ENCODE measurements at places on chromosomes 4 and X.
A peak's percentile ranks its signal among the peaks of the same experiment; 100 is the strongest.

- H3K36me3 ChIP-seq, result no peaks in the 10 kb centered on the region
- no peak overlapping the region for H3K27ac ChIP-seq
- H3K4me3 ChIP-seq, result peak overlapping the region; percentile 48
- H3K4me1 ChIP-seq, result peaks cover 21% of the 10 kb centered on the region
- DNase-seq, result peak; percentile 62
These were observed 7.0 kb downstream of the TNIP3 start for GRCh38 chr4:121156822-121157769.

- H3K27ac ChIP-seq, result no peak overlapping the region
- H3K36me3 ChIP-seq, result no peaks in the 10 kb centered on the region
- DNase-seq, result peak; percentile 65
- H3K4me1 ChIP-seq, result peaks cover 8% of the 10 kb centered on the region
- H3K27me3 ChIP-seq, result no peaks in the 10 kb centered on the region
These were observed 367.2 kb downstream of the BMPR1B start for GRCh38 chr4:95124906-95125504.

DNA sequence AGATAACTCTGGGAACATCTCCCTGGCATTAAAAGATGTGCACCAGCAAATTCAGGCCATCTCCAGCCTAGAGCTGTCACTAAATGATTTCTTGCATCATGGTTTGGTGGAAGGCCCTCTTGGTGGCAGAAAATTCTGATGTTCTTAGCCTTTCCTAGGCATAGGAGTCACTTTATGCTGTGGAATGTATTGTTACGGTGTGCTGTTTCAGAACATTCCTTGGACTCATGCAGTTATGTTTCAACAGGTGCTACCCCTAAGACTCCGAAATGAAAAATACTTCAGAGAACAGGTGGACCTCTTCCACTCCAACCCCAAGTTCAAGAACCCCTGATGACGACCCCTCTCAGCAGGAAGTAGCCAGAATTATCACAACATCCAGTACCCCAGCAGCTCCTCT is 20.3 kb upstream of the PAPSS1 start:
- no peaks in the 10 kb centered on the region for H3K27me3 ChIP-seq
- no peak overlapping the region for H3K27ac ChIP-seq
- H3K4me1 ChIP-seq, result peaks cover 18% of the 10 kb centered on the region
- DNase-seq, result peak; percentile 39
- H3K36me3 ChIP-seq, result no peaks in the 10 kb centered on the region

GRCh38 chrX:120287513-120288112 is 23.6 kb downstream of the TMEM255A start:
- no peak overlapping the region for H3K4me3 ChIP-seq
- DNase-seq, result no peak
- no peaks in the 10 kb centered on the region for H3K36me3 ChIP-seq
- H3K4me1 ChIP-seq, result no peaks in the 10 kb centered on the region
- H3K27me3 ChIP-seq, result no peaks in the 10 kb centered on the region
- no peak overlapping the region for H3K27ac ChIP-seq

GRCh38 chr4:14066979-14067378 is 439.5 kb upstream of the BOD1L1 start:
- H3K27me3 ChIP-seq, result no peaks in the 10 kb centered on the region
- DNase-seq, result no peak

DNA sequence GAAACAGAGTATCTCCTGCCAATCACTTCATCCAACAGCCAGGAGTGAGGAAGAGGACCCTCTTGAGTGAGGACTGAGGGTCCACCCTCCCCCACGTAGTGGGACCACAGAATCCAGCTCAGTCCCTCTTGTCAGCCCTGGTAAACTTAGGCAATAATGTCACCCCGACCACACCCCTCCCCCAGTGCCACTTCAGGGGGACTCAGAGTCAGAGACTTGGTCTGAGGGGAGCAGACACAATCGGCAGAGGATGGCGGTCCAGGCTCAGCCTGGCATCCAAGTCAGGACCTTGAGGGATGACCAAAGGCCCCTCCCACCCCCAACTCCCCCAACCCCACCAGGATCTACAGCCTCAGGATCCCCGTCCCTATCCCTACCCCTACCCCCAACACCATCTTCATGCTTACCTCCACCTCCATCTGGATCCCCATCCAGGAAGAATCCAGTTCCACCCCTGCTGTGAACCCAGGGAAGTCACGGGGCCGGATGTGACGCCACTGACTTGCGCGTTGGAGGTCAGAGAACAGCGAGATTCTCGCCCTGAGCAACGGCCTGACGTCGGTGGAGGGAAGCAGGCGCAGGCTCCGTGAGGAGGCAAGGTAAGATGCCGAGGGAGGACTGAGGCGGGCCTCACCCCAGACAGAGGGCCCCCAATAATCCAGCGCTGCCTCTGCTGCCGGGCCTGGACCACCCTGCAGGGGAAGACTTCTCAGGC is at the start of the genes CSAG1 and MAGEA12:
Gene CSAG1, minus strand, starts transcription at position 461 of the 715 bp plus-strand sequence. CDS start 1,261 bp downstream, outside the sequence.
Gene MAGEA12, plus strand, starts transcription at position 497 of the 715 bp plus-strand sequence. CDS start 2,405 bp downstream, outside the sequence.
- no peak for DNase-seq
- no peaks in the 10 kb centered on the region for H3K36me3 ChIP-seq
- no peak within 1 kb of the TSS for H3K27ac ChIP-seq
- H3K4me1 ChIP-seq, result no peaks in the 10 kb centered on the region
- no peak within 1 kb of the TSS for H3K4me3 ChIP-seq

- H3K4me1 ChIP-seq, result no peaks in the 10 kb centered on the region
- DNase-seq, result no peak
- no peak overlapping the region for H3K4me3 ChIP-seq
- no peaks in the 10 kb centered on the region for H3K27me3 ChIP-seq
These were observed 60.1 kb downstream of the SH3RF1 start for GRCh38 chr4:169210504-169211118.

GRCh38 chr4:14831416-14831815 is 170.9 kb upstream of the CPEB2 start:
- H3K4me3 ChIP-seq, result no peak overlapping the region
- H3K27ac ChIP-seq, result no peak overlapping the region
- no peaks in the 10 kb centered on the region for H3K36me3 ChIP-seq
- no peaks in the 10 kb centered on the region for H3K4me1 ChIP-seq
- no peak for DNase-seq

DNA sequence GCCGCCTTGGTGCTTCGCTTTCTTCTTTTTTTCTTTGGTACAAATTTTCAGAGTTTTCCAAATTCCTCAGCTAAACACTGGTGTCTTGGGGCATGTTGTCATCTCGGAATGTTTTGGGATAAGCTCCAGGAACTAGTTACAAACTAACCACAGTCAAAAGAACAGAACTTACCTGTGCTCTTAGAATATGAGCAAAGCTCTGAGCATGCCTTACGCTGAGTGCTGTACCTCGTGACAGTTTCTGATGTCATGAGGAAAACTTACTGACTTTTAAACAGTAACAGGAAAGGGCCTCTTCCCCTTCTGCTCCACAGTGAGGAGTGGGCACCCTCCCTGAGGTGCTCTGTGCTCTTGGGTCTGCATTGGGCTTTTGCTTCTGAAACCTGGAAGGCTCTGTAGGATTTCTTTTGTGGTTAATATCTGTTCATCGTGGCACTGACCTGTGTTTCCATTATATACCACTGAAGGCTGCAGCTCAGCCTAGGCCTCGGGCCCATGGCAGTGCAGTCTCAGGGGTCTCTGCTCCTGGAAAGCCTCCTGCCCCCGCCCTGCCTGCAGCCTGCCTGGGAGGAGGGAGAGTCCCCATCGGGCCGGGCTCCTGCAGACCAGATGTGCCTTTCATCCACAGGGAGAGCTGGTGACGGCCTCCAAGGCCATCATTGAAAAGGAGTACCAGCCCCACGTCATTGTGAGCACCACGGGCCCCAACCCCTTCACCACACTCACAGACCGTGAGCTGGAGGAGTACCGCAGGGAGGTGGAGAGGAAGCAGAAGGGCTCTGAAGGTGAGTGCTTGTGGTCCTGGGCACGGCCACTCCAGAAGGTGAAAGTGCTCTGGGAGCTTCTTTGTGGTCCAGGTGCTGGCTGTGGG is 48.7 kb downstream of the NOP14 start:
- no peak for DNase-seq
- peaks cover 28% of the 10 kb centered on the region for H3K36me3 ChIP-seq
- H3K27me3 ChIP-seq, result no peaks in the 10 kb centered on the region
- no peak overlapping the region for H3K27ac ChIP-seq

GRCh38 chr4:166777760-166778159 is 456.5 kb downstream of the SPOCK3 start:
- H3K4me1 ChIP-seq, result no peaks in the 10 kb centered on the region
- DNase-seq, result no peak
- H3K4me3 ChIP-seq, result no peak overlapping the region
- H3K27me3 ChIP-seq, result no peaks in the 10 kb centered on the region

GRCh38 chrX:42680666-42681065 is 97.3 kb downstream of the PPP1R2C start:
- H3K27me3 ChIP-seq, result no peaks in the 10 kb centered on the region
- no peak overlapping the region for H3K4me3 ChIP-seq
- DNase-seq, result no peak
- no peaks in the 10 kb centered on the region for H3K4me1 ChIP-seq
- no peak overlapping the region for H3K27ac ChIP-seq

DNA sequence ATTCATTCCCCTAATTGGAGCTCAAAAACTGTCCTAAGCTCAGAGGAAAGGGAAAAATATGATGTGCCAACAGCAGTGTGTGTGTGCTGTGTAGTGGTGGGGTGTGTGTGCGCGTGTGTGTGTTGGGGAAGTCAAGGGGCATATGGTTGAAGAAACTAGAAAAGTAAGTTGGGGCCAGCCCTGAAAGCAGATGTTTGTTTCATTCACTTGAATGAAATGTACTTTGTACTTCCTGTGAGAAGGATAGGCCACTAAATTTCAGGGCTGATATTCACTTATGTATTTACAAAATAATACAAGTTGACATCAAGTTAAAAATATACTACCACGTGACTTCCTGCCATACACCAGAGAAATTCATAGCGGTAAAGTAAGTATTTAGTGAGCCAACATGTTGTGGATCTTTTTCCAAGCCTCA is 151.3 kb upstream of the JADE1 start:
- DNase-seq, result no peak
- H3K4me1 ChIP-seq, result no peaks in the 10 kb centered on the region
- H3K27me3 ChIP-seq, result no peaks in the 10 kb centered on the region
- no peaks in the 10 kb centered on the region for H3K36me3 ChIP-seq
- H3K4me3 ChIP-seq, result no peak overlapping the region

GRCh38 chr4:2714061-2714770 is 41.9 kb downstream of the TNIP2 start:
- H3K27me3 ChIP-seq, result no peaks in the 10 kb centered on the region
- no peak for DNase-seq
- H3K4me3 ChIP-seq, result no peak overlapping the region
- peaks cover 30% of the 10 kb centered on the region for H3K36me3 ChIP-seq
- no peak overlapping the region for H3K27ac ChIP-seq
- no peaks in the 10 kb centered on the region for H3K4me1 ChIP-seq

GRCh38 chrX:44435047-44435446 is 91.6 kb upstream of the EFHC2 start:
- DNase-seq, result no peak
- no peaks in the 10 kb centered on the region for H3K27me3 ChIP-seq
- H3K4me1 ChIP-seq, result peaks cover 20% of the 10 kb centered on the region

DNA sequence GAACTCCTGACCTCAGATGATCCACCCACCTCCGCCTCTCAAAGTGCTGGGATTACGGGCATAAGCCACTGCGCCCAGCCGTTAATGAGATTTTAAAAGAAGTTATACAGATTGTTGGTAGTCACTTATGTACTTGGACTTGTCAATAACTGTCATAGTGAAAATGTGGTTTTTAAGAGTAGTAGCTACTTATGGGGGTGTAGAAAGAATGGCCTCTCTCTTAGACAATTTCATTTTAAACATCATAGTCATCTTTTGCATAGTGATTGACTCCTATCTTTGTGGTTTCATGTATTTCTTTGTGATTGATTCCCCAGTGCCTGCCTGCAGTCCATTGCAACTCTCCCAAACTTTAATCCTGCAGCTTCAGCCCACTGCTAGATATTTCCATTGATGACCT is 17.4 kb downstream of the FAM199X start:
- H3K4me1 ChIP-seq, result no peaks in the 10 kb centered on the region
- no peak for DNase-seq
- H3K27me3 ChIP-seq, result peaks cover 3% of the 10 kb centered on the region
- no peak overlapping the region for H3K4me3 ChIP-seq
- H3K36me3 ChIP-seq, result peaks cover 10% of the 10 kb centered on the region

GRCh38 chrX:85851418-85851817 is 195.9 kb downstream of the CHM start:
- H3K4me1 ChIP-seq, result no peaks in the 10 kb centered on the region
- H3K27me3 ChIP-seq, result no peaks in the 10 kb centered on the region
- no peak overlapping the region for H3K4me3 ChIP-seq
- H3K27ac ChIP-seq, result no peak overlapping the region

- H3K4me1 ChIP-seq, result no peaks in the 10 kb centered on the region
- no peak overlapping the region for H3K4me3 ChIP-seq
- no peaks in the 10 kb centered on the region for H3K36me3 ChIP-seq
- DNase-seq, result no peak
- no peaks in the 10 kb centered on the region for H3K27me3 ChIP-seq
- no peak overlapping the region for H3K27ac ChIP-seq
These were observed 726.3 kb upstream of the INTU start for GRCh38 chr4:126906466-126906865.

DNA sequence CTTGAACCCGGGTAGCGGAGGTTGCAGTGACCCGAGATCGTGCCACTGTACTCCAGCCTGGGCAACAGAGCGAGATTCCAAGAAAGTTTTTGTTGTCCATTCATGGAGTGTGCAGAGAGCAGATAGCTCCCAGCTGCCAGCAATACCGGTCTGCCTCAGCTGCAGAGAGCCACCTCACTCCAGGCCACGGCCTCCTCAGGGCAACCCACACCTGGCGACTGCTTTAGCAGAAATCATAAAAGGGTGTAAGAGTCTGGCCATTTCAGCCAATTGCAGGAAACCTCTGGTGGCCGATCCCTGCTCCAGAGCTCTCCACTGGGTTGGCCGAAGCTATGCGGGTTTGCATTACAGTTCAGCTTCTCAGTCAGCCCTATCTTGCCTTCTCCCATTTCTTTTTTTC is 227.4 kb upstream of the BCOR start:
- H3K4me1 ChIP-seq, result no peaks in the 10 kb centered on the region
- DNase-seq, result no peak
- H3K27ac ChIP-seq, result no peak overlapping the region
- no peaks in the 10 kb centered on the region for H3K36me3 ChIP-seq

GRCh38 chr4:76373919-76374552 is 46.9 kb downstream of the CCDC158 start:
- no peaks in the 10 kb centered on the region for H3K36me3 ChIP-seq
- H3K4me1 ChIP-seq, result no peaks in the 10 kb centered on the region
- no peak for DNase-seq
- no peaks in the 10 kb centered on the region for H3K27me3 ChIP-seq

Measured in A673 (cell line).